ENCODE measurements at places on chromosomes 12 and 14.

- peak; percentile 90 for DNase-seq
These were observed 26.3 kb upstream of the BCDIN3D start for GRCh38 chr12:49868952-49869815.

DNA sequence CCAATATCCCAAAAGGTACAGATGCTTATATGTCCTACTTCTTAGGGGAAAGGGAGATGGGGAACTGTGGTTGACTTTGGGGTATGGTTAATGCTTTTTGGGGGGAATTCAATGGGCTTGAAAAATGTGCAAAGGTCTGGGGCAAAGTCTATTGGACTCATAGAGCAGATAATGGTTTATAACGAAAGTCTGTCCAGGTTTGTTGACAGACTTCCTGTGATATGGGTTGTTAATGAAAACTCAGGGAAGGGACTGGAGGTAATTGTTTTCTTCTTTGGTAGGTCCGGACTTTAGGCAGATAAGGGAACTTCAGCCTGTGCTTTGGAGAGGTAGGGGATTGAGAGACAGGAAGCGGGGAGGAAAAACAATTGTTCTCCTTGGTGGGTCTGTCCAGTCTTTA is 46.2 kb upstream of the LTA4H start:
- DNase-seq, result no peak

- DNase-seq, result peak; percentile 61
These were observed 155.0 kb downstream of the NUAK1 start for GRCh38 chr12:105983622-105984320.

DNA sequence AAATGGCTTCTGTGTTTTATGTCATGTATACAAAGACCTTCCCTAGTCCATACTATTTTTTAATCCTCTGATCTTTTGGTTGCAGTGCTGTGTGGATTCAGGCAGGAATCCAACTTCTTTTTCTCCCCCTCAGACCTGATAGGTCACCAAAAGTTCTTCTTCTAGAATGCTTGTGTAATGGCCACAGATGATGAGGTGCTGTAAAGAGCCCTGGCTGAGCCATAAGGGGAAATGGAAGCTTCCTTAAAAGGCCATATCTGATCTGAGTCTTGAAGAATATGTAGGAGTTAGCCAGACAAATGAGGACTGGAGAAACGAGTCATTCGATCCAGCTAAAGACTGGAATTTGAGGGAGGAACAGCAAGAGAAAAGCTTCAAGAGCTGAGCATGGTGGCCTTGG is 353.9 kb downstream of the PCNX1 start:
- peak; percentile 33 for DNase-seq

- DNase-seq, result no peak
These were observed 138.1 kb upstream of the MED13L start for GRCh38 chr12:116415408-116416108.

DNA sequence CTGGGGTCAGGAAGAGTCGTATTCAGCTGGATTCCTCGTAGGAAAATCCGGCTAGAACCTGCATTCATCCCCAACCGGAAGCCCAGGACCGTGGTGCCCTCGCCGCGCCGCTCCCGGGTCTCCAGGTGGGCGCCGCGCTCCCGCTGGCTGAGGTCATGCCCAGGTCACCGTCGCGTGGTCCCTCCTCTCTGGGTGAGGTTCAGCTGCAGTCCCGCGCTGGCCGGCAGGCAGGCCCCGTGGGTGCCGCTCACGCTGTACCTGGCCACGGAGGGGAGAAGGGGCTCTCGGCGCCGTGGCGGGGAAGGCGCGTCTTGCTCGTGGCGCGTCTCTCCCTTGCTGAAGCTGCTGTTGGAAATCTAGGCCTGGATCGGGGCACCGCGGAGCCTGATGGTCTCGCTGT is 44.5 kb downstream of the LRTM2 start:
- no peak for DNase-seq

GRCh38 chr12:103353913-103354312 is 141.9 kb downstream of the C12orf42 start:
- no peak for DNase-seq

GRCh38 chr12:124336742-124337520 is 42.0 kb downstream of the RFLNA start:
- DNase-seq, result no peak

All from astrocyte of the hippocampus (primary cell).